Foreskin keratinocyte (primary cell): ENCODE measurements at places on chromosomes 1 and 21.

DNA sequence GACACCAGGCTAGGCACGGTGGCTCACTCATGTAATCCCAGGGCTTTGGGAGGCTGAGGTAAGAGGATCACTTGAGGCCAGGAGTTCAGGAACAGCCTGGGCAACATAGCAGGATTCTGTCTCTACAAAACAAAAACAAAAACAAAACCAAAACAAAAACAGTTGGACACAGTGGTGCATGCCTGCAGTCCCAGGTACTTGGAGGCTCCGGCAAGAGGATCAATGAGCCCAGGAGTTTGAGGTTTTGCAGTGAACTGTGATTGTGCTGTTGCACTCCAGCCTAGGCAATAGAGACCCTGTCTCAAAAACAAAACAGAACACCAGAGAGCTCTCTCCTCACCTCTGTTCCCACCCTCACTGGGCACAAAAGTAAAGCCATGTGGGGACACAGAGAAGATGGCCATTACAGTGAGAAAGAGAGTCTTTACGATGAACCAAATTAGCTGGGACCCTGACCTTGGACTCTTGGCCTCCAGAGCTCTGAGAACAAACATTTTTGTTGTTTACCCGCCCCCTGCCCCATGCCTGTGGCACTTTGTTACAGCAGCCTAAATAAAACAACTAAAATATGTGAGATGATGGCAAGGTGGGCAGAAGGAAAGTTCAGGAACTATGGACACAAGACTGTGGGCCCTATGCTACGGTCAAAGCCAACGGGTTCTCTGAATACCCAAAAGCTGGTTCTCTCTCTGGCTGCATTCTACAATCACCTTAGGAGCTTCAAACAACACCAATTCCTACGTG, 9.8 kb downstream of the NADK start:
- DNase-seq: no peak

DNA sequence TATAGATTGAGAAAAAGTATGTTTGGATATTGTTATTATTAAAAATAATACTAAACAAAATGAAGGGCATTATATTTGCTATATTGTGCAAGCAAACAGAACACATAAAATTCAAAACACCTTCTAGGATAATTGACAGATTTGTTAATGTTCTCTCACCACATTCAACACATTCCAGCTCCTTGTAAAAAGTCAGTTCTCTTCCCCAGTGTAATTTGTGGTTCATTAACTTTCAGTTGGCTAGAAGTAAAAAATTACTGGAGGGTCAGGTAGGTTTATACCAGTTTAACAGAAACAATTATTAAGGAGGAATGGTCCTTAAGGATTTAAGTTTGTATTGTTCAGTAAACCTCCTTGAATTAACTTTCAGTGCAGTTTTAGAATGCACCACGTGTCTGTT, 1235.3 kb upstream of the ADGRL2 start:
- no peak for DNase-seq

DNA sequence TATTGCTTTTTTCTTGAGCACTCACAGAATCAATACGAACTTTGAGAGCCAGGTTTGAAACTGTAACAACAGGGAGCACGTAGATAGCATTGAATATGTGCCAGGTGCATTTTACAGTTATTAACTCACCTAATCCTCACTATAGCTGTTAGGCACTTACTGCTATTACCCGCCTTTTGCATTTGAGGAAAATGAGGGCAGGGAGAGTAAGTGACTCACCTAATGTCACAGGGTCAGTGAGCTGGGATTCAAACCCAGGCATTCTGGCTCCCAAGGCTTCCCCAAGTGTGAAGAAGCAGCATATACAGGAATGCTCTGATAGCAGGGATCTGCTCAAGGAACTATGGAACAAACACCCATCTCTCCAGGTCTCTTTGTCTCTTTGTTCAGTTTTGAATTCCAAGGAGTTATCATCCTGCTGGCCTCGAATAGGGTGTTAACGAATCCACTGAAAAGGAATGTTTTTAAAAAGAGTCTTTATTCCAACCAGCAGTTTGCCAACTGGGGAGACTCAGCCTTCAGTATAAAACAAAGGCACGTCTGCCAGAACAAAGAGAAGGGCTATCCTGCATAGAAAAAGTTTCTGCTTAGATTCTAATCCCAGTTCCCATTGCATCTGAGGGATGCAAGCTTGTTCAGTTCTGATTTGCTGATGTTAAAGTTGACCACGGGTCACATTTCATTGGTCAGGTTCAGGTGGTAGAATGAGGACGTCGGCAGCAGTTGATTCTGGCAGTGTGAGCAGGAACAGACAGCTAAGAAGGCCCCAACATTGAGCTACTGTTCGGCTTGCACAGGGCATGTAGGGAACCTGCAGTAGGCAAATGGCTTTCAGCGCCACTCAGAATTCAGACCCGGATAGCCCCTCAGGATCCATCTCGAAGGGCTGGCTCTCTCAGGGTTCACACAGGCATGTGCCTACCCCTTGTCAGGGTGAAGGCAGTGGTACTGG, 22.1 kb downstream of the TRIM67 start:
- no peak for DNase-seq

- no peak for DNase-seq
Observed at GRCh38 chr1:163720294-163720693, 398.5 kb downstream of the NUF2 start.

DNA sequence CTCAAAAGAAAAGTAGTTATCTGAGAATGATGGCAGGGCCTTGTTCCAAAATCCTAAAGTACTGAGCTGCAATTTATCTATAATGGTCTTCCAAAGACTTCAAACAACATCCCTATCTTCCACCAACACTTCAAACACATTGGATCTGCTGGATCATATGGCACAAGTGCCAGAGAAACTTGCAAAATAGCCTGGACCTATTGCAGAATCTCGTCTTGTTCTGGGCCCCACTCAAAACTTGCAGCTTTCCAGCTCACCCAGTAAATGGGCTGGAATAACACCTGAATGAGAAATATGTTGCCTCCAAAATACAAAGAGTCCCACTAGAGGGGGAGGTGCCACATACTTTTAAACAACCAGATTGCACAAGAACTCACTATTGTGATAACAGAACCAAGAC, 44.0 kb upstream of the PKN2 start:
- DNase-seq: no peak

- DNase-seq: peak; percentile 58
Observed at GRCh38 chr1:20634594-20635084, 1.4 kb downstream of the PINK1 start.

DNA sequence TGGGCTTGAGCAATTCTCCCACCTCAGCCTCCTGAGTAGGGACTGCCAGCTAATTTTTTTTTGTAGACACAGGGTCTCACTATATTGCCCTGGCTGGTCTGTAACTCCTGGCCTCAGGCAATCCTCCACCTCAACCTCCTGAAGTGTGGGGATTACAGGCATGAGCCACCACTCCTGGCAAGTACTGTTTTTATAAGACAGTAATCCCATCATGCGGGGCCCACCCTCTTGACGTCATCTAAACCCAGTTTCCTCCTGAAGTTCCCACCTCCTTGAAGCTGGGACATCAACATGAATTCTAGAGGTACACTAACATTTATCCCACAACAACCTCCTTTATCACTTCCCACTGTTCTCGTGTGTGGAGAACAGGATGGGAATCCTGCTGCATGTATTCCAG, 104.7 kb downstream of the SPATA46 start:
- DNase-seq: no peak

GRCh38 chr1:42955311-42956063, 3.2 kb downstream of the SLC2A1 start:
- peak; percentile 26 for DNase-seq

DNA sequence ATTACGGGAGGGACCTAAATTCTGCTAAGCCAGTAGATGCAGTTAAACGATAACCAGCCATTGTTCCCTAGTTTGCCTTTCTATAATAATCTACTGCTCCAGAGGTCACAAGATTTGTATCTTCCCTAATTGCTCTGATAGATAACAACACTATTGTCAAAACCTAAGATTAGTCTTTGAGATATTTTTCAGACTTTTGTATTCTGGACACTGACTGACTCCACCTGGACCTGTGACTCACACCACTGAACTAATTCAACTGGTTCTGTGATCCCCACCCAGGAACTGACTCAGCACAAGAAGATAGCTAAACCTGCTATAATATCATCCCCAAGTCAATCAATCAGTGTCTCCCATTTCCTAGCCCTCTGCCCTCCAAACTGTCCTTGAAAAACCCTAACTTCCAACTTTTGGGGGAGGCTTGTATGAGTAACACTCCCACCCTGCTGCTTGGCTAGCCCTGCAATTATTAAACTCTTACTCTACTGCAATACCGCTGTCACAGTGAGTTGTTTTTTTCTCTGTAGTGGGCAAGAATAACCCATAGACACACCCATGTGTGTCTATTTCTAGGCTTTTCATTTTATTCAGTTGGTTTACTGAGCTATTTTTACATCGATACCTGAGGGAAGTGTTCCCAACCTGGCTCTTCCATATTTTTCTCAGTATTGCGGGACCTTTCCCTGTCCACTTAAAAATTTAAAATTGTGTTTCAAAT, 11.2 kb downstream of the KIFAP3 start:
- DNase-seq: peak; percentile 61

DNA sequence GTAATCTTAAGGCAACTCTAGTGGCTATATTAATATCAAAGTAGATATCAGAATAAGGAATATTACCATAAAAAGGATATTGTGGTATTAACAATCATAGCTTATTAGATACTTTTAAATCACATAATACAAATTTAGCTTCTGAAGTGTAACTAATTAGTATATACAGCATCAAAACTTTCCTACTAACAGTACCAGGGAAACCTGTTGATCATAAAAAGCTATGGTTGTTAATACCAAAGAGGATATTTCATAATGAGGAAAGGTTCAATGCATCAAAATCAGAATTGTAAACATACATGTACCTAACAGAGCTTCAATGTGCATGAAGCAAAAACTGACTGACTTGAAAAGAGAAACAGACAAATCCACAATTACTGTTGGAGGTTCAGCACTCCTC, 24.1 kb downstream of the ADSS2 start:
- DNase-seq: no peak

DNA sequence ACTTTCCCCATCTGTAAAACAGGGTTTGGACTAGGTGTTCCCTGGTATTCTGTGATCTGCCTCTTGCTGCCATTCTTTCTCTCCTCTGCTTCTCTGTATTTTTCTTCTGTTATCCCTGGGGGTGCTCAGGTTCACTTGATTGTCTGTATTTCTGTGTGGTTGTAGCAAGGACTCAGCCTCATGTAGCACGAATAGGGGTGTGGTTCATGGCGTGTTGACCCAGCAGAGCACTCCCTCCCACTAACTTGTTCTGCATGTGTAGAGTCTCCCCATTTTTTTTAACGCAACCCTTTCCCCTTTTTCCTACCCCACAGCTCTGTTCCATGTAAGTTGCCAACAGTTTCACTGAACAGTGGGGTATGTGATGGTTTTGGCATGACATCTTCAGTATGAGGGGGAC, 1.2 kb upstream of the BNIPL start:
- DNase-seq: no peak

DNA sequence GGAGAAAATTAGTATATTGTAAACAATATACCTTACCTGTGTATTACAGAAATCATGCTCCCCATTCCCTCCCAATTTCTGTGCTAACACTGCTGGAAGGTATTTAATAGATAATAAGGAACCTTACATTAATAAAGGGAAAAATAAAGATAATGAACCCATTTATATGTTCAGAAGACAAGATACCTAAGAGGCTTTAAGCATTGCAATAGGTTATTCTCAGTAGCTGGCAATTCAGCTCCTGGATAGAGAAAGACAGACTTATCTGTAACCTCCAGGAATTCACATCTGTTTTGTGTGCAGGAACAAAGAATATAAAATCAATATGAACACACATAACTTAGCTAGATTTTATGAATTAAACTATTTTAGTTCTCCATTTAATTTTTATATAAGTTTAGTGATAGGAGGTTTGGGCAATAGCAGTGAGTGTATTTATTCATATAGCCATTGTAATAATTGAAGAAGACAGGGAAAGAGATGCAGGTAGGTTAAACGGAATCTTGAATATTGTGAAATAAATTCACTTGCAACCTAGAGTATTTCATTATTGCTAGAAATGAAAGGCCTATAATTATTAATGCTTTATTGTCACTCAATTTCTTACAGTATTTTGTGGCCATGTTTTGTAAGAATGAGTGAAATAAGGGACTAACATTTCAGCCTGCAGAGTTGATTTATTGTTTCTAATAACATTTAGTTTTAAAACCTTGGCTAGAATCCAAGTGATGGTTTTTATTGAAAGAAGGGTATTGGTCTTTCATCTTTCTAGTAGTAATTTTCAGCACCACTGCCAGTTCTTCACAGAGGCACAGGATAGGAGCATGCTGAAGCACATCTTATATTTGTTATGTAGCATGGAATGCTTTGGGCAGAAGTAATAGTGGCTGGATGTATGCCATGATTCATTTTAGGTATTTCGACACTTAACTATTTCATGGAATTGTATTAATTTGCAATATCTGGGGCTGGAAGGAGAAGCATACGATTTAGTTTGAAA, 1.5 kb downstream of the XPR1 start:
- DNase-seq: no peak

DNA sequence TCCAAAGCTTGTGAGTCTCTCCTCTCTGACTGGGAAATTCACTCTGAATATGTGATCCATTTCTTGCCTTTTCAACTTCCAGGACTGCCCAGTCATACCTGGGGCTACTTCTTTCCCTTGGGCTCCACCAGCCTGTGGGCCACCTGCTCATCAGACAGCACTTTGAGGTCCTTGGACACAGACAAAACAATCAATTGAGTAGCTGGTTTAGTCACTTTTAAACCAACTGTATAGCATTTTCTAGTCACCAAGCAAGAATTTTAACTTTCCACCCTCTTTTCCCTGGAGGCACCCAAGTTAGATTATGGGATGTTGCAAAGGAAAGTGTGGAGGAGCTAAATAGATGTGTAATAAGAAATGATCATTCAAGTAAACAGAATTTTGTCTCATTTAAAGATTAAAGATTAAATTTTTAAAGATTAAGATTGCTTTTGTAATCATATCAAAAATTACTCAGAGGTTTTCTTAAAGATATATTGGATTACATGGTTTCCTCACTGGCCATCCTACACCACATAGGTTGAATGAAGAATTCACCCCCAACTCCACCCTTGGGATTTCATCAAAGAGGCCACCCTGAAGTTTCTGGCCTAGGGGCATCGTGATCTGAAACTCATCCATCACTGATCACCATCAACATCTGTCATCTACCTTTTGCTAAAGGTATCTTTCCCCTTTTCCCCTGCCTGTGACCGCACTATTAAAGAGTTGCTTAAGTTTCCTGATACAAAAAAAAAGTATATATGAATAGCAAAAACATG, 219.2 kb upstream of the NR5A2 start:
- peak; percentile 54 for DNase-seq

GRCh38 chr1:210159211-210159610, 73.4 kb upstream of the SERTAD4 start:
- DNase-seq: no peak
